ENCODE measurements at places on chromosomes 6 and 20.

- DNase-seq, result no peak
These were observed 4.5 kb upstream of the AP5S1 start for GRCh38 chr20:3815703-3816315.

GRCh38 chr6:108250240-108250866 lies 10.5 kb downstream of the SNX3 start:
- DNase-seq, result peak; percentile 33

GRCh38 chr20:19886661-19887288 lies 128.7 kb downstream of the RIN2 start:
- no peak for DNase-seq

GRCh38 chr6:37673436-37673835 lies 24.2 kb downstream of the MDGA1 start:
- no peak for DNase-seq

GRCh38 chr6:47437592-47437991 lies 40.0 kb upstream of the CD2AP start:
- DNase-seq, result peak; percentile 76

- no peak for DNase-seq
These were observed 150.7 kb upstream of the MLN start for GRCh38 chr6:33954453-33954852.

- peak; percentile 7 for DNase-seq
These were observed 5.0 kb downstream of the VSX1 start for GRCh38 chr20:25076731-25077609.

DNA sequence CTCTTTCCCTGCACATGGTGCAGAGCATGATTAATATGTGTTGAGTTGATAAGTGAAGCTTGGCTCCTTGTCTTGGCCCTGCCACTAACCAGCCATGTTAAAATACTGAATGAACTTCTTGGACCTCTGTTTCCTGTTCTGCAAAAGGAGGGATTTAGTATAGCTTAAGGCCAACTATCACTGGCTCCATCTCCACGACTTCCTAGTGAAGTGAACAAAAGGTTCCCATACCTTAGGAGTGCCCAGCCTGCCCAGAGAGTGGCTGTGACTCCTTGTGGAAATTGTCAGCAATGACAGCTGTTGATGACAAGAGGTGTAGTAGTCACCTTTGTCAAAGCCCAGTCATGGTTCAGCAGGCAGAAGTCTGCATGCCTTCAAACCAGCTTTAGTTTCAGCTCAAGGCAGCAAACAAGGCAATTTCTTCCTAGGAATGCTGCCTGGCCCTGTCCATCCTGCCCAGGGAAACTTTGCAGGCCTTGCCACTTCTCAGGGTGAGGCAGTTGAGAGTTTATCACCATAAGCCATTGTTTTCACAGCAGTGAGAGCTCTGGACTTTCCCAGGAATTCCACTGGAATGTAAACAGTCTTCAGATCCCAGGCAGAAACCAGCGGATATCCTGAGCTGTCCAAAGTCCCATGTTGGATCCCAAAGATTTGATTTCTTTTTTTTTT lies 169.7 kb upstream of the TNFAIP3 start:
- DNase-seq, result no peak

- no peak for DNase-seq
These were observed 301.8 kb upstream of the AGPAT4 start for GRCh38 chr6:161575523-161576254.

- DNase-seq, result no peak
These were observed 7.7 kb downstream of the GRM4 start for GRCh38 chr6:34138191-34138590.

DNA sequence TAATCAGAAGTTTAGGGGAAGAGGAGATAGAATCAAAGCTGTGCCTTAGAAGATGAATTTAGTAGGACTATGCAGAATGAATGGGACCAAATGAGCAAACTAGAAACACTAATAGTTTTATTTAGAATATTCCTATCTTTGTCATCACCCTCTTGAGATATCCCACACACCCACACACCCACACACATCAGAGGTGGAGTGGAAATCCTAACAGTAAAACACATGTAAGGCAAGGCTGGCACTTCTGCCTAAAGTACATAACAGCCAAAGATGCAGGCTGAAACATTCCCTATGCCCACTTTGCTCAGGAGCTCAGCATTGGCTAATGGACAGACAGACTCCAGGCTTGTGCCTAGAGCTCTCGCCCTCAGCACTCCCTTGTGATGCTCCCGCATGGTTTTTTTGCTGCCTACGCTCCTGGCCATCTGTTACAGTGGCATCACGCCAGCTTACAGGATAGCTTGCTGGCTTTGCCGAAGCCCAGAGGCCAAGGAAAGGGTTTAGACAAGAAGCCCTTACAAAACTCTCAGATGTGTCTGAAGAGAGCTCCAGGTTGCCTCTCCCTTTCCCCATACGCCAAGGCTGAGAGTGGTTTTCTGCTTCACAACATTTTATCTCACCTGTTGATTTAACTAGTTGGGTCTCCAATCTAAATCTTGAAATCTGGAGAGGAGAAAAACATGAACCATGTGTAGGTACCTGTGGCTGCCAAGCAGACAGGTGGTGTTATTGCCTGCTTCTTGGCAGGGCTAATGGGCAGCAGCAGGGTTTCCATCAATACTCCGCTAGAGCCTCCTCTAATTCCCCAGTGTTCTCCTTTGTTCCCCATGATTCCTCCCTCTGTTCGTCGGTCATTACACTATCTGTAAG lies 282.6 kb upstream of the ID4 start:
- DNase-seq, result no peak

- DNase-seq, result no peak
These were observed 32.1 kb downstream of the RIPOR2 start for GRCh38 chr6:24903681-24904080.

GRCh38 chr20:57617079-57617795 lies 3.0 kb downstream of the ZBP1 start:
- DNase-seq, result no peak

DNA sequence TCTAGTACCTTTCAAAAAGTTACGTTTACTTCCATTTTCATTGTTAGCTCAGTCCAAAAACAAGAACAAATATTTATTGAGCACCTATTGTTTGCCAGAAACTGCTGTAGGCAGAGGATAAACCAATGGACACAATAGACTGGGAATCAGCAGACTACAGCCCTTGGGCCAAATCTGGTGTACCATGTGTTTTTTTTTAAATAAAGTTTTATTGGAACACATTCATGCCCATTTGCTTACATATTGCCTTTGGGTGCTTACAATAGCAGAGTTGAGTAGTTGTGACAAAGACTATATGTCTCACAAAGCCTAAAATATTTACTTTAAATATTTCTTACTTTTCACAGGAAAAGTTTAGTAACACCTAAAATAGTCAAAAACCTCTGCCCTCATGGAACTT lies 216.1 kb downstream of the COL9A1 start:
- DNase-seq, result no peak

DNA sequence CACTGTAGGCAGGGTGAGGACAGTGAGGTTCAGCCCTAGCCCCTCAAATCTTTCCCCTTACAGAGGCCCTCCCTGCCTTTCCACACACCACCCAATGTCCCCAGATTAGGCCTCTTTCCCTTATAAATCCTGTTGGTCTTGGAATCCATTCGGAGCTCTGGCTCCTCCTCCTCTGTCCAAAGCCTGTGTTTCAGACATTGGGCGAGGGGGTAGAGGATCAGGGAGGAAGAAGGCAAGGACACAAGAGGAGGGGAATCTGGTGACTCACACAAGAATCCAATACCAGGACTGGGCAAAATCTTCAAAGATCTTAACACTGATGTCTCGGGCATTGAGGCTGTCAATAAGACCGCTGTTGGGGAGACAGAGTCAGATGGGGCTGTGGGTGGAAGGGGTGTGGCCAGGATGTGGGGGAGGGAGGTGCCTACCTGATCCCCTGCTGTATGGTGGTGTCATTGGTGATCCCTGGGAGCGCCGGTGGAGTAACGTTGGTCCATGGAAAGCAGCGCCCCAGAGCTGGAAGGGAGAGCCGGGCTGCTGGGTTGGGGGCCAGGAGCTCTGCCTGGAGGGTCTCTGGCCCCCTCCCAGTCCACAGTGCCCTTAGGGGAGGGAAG lies 7.6 kb downstream of the SLC44A4 start:
- DNase-seq, result no peak

- no peak for DNase-seq
These were observed 21.4 kb downstream of the KCNQ5 start for GRCh38 chr6:72643214-72643613.

GRCh38 chr20:47110819-47111218 lies 216.2 kb downstream of the EYA2 start:
- no peak for DNase-seq

- no peak for DNase-seq
These were observed 31.8 kb downstream of the SLC24A3 start for GRCh38 chr20:19244291-19244690.

DNA sequence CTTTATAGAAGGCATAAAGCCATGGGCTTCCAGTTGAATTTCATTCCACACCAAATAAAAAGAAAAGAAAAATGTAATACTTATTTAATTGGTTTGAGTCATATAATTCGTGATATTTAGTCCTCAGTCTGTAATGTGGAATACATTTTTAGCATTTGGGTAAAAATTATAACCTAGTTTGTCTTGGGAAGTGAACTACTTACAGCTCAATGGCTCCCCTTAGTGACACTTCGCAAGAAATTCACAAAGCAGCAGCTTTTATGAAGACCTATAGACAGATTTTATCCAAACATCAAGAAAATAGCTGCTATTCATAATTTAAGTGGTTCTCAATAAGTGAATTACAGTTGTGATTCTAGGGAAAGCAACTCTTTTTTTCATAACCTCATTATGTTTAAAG lies 72.1 kb downstream of the RSPO3 start:
- peak; percentile 57 for DNase-seq

DNA sequence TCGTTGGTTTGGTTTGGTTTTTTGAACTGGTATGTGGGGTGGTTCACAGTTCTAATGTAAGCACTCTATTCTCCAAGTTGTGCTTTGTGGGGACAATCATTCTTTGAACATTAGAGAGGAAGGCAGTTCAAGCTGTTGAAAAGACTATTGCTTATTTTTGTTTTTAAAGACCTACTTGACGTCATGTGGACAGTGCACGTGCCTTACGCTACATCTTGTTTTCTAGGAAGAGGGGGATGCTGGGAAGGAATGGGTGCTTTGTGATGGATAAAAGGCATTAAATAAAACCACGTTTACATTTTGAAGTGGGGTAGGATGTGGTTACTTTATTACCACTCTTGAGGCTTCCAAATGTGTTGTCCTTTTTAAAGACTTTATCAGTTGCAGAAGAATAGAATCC lies 168.0 kb downstream of the ZMYND8 start:
- DNase-seq, result peak; percentile 20

- DNase-seq, result no peak
These were observed 404.5 kb downstream of the PHF3 start for GRCh38 chr6:64040113-64040512.

- peak; percentile 89 for DNase-seq
These were observed 65.8 kb downstream of the SYTL3 start for GRCh38 chr6:158715330-158716311.

GRCh38 chr6:109002051-109002697 lies 92.5 kb downstream of the SESN1 start:
- DNase-seq, result no peak

Measured in MV-4-11 (cell line).